ENCODE measurements at places on chromosomes 11 and 22.

DNA sequence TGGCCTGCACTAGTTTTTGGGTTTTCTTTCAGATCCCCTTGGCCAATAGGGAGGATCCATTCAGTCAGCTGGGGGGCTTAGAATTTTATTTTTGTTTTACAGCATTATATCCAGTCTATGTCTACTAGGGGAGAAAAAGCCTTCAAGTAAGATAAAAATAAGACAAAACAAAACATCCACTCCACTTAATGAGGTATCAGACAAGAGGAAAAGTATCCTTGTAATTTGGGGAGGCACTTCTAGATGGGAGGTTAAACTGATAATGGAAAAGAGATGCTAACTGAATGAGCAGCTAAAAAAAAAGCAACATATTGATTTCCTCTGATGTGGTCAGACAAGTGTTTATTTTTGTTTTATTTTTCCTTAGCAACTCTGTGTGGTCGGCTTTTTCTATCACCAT is 278.0 kb upstream of the ANO3 start:
- no peak for DNase-seq

- DNase-seq: no peak
These were observed 278 bp downstream of the ROM1 start for GRCh38 chr11:62613291-62613778.

DNA sequence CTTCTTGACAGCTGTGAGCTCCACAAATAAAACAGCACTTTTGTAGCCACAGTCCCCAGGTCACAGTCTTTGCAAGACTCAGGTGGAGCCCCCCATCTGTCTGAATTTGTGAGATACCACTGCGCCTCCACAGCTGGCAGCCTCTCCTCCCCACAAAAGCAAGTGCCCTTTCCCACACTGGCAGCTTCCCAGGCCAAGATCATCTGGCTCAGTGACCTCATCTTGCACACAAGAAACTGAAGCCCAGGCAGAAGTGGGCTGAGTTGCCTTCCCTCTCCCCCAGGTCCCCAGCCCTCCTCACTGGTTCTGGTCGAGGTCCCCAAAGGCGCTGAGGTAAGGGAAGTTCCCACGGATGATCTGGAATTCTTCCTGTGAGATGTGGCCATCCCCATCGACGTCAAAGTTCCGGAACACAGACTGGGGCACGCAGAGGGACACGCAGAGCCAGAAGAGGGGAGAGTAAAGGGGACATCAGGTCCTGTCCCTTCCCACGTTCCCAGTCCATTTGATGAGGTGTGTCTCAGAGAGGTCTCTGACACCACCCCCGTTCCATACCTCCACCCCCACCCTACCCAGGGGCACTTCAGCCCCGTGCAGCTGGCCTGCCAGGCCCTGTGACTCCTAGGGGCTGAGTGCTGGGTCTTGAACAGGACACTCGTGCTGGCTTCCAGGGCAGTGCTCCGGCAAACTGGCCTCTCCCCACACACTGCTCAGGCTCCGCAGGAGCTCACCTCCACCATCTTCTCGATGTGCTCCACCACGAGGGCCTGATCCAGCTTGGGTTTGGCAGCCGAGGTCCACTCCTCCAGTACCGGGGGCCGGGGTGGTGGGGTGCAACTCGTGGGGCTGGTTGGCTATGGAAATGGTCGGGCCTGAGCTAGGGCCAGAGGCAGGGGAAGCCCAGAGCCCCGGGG is 8.9 kb downstream of the RASGRP2 start:
- no peak for DNase-seq

- DNase-seq: no peak
These were observed 11.3 kb downstream of the CUL5 start for GRCh38 chr11:108019870-108020540.

- DNase-seq: no peak
These were observed 703.4 kb downstream of the NTM start for GRCh38 chr11:132073787-132074186.

DNA sequence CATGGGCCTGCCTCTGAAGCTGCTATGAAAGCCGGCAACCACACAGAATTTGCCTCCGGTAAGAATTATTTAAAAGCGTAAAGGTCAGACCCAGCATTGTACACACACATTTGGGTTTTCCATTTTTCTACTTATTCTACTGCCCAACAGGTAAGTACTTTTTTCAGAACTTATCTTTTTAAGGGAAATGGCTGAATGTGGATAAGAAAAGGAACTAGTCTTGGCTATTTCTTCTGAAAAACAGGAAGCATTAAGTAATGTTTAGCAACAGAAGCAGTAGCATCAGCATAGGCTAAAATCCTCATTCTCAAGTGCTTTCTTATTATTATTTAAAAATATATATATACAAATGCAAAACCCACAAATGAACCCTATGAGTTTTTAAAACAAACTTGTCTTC is 103.1 kb downstream of the MPPED2 start:
- DNase-seq: no peak

- no peak for DNase-seq
These were observed 2.2 kb upstream of the TNFRSF13C start for GRCh38 chr22:41928593-41929417.

DNA sequence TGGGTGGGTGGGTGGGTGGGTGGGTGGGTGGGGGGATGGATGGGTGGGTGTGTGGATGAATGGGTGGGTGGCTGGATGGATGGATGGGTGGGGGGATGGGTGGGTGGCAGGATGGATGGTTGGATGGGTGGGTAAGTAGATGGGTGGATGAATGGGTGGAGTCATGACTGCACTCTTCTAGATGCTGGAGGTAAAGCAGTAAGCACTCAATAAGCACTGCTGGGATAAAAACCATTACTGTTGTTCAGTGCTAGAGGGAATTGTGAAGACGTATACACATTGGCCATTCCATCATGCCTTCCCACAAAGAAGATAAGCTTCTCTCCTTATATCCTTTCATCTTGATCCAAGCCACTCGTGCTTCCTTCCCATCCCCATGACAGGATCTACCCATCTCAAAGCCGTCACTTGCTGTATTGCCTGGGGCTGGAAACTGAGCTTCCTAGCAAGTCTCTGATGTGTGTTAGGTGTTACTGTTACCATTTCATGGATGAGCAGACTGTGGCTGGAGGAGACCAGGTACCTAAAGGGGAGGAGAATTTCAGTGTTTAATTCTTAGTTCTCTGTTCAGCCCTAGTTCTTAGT is 74.8 kb downstream of the MICAL2 start:
- DNase-seq: no peak

- DNase-seq: no peak
These were observed 3.8 kb upstream of the CPT1A start for GRCh38 chr11:68845351-68846002.
